ENCODE measurements at places on chromosomes 2 and 18. TPM values are rescaled to one million over a fixed set of nuclear protein-coding genes. Genes with fewer than 3 reads are reported as not detected.

Gene PROC
- total RNA-seq = not detected

Gene IHH
- not detected for total RNA-seq

GRCh38 chr2:188631037-188631809 lies 339.5 kb downstream of the GULP1 start:
- no peak for DNase-seq

- no peak for DNase-seq
These were observed 511.4 kb downstream of the RNF144A start for GRCh38 chr2:7428454-7429204.

GRCh38 chr2:65045651-65046050 lies 10.6 kb upstream of the CEP68 start:
- no peak for DNase-seq

- no peak for DNase-seq
These were observed 285.7 kb downstream of the TCF4 start for GRCh38 chr18:55302167-55302833.

Data from fibroblast of the aortic adventitia (primary cell).